ENCODE measurements at places on chromosomes 16 and 17. TPM values are rescaled to one million over a fixed set of nuclear protein-coding genes. Genes with fewer than 3 reads are reported as not detected.
A peak's percentile ranks its signal among the peaks of the same experiment; 100 is the strongest.

DNA sequence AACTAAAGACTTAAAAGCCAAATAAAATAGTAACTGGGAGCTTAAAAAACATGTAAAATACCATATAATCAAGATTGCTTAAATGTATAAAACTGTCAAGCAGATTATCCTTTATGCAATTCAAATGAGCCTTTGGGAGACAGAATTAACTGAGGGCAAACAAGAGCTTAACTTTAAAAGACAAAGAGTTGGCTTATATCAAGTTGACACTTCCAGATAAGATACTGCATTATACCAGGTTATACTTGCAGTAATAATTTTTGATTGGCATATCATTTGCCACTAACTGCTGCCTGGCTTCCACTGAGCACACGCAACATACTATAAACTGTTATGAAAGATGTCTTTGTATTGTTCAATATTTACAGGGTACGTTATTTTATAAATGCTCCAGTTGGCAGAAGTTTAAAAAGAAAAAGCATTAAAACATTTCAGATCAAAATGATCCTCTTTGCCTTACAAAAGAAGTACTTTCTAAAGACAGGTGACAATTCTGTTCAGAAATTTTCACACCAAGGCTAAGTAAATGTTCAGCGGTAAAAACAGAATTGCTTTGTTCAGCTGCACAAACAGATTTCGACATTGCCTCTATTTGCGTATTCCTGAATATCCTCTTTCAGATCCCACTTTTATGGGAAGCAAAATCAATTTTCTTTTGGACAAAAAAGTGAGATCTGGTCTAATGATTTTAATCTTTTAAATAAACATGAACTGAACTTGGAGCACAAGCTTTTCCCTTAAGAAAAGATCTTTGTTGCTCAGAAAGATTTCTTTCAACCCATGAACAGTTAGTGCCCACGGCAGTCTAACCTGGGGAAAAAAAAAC lies 50.7 kb downstream of the TOX3 start:
- no peak for DNase-seq

- no peak for DNase-seq
These were observed 26.1 kb downstream of the NLRC3 start for GRCh38 chr16:3550851-3551847.

DNA sequence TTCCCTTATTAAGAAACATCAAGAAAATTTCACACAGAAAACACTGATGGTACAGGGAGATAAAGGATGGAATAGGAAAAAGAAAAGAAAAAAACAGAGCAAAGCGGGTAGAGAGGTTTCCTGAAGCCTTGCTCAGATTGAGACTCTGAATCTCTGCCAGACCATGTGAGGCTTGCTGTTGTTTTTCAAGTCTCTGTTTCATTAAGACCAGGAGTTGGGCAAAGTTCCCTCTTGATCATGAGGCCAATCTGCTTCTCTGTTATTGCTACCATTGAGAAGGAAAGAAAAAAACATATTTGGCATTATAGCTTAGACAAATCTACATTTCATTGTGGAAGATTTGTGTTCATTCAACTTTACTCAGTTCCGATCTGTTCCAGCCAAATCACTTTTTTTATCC lies 201.6 kb upstream of the SOX9 start:
- DNase-seq = no peak

- DNase-seq = no peak
These were observed 15.3 kb downstream of the CA7 start for GRCh38 chr16:66859397-66860068.

The CDRT15 gene
- total RNA-seq = not detected

The GLTPD2 gene
- total RNA-seq = not detected

DNA sequence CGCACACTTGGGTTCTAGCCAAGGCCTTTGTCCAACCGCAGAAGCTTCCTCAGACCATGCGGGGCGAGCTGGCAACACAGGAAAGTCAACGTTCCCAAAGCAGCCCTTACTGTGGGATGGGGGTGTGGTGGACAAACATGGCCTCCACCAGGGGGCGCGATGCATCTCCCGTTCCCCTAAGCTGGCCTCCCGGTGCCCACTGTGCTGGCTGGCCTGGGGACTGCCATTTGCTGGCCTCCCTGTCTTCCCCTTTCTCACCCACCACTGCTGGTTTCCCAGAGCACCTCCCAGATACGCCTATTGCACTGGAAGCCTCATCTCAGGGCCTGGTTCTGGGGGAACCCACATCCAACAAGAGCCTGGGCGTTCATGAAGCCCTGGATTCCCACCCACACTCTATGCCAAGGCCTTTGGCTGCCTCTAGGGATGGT lies 145.3 kb downstream of the IRF8 start:
- peak; percentile 18 for DNase-seq

GRCh38 chr17:15261802-15262290 lies 3.3 kb downstream of the PMP22 start:
- no peak for DNase-seq

The CKLF gene
- 100 TPM for total RNA-seq
